ENCODE measurements at places on chromosomes 5 and 9.

DNA sequence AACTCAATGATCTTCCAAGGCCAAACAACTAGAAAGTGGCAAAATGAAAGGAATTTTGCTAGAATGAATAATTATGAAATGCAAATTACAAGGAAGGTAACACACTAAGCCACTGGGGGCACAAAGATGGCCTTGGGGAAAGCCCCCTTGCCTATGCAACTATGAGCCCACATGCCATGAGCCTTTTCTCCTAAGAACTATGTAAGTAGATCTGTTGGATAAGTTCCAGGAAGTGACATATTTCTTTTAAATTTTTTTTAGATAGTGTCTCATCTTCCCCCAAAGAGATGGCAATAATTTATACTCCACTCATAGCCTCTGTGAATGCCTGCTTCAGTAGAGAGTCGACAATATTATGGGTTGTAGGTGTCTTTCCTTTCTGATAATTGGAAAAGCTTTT is 257.8 kb downstream of the AUH start:
- no peak for DNase-seq

DNA sequence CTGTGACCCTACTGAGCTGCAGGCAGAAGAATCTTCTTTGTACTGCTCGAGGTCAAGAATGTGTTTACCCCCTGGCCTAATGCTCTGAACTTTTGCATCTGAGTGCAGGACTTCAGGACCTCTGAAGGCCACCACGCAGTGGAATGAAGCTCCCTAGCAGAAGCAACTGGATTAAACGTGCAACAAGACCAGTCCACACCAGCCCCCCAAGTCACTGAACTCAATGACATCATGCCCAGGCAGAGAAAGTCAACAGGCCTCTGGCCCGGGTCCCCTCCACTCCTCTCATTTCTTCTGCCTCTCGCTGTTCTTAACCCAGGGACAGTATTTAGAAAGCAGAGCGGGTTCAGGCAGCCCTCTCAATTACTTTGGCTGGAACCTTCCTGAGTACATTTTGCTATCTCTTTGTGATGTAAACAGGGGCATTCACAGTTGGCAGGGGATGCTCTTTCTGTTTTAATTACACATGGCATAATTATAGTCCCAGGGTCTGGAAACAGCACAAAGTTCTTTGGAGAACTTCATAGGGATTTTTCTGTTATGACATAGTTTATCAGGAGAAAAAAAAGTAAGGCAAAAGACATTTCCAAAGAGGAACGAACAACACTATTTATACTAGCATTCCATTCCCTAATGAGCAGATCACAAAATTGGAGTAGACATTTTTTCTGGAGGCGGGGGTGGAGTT is 108.2 kb upstream of the SPATA31D4 start:
- DNase-seq: no peak

GRCh38 chr5:168747987-168748777 is 169.0 kb upstream of the PANK3 start:
- no peak for DNase-seq

DNA sequence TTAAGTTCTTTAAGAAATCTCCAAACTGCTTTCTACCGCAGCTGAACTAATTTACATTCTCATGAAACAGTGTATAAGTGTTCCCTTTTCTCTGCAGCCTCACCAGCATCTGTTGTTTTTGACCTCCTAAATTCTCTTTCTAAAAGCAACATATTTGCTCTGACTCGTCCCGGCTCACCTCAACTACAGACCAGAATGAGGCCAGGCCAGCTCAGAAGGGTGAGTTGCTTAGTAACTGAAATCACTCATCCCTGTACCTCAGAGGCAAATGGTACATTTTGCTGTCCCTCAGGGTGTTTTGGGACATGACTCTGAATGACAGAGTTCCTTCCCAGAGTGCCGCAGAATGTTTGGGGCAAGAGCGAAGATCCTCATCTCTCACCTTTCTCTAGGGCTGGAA is 127.5 kb downstream of the FRMD3 start:
- no peak for DNase-seq

DNA sequence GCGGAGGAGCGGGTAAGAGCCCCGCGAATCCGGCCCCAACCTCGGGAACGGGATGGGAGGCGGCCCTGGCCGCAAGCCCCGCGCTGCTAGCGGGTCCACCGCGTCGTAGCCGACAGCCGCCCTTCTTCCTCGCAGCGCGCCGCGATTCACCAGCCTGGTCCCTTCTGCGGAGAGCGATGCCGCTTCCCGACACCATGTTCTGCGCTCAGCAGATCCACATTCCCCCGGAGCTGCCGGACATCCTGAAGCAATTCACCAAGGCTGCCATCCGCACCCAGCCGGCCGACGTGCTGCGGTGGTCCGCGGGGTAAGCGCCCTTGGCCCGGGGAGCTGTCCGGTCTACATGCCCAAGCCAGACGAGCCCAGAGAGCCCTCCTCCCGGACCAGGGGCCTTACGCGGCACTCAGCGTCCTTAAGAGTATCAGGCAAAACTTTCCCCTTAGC is 335 bp downstream of the ROPN1L start:
- DNase-seq: no peak

- DNase-seq: no peak
These were observed 204.4 kb downstream of the GLIS3 start for GRCh38 chr9:4095484-4095883.

DNA sequence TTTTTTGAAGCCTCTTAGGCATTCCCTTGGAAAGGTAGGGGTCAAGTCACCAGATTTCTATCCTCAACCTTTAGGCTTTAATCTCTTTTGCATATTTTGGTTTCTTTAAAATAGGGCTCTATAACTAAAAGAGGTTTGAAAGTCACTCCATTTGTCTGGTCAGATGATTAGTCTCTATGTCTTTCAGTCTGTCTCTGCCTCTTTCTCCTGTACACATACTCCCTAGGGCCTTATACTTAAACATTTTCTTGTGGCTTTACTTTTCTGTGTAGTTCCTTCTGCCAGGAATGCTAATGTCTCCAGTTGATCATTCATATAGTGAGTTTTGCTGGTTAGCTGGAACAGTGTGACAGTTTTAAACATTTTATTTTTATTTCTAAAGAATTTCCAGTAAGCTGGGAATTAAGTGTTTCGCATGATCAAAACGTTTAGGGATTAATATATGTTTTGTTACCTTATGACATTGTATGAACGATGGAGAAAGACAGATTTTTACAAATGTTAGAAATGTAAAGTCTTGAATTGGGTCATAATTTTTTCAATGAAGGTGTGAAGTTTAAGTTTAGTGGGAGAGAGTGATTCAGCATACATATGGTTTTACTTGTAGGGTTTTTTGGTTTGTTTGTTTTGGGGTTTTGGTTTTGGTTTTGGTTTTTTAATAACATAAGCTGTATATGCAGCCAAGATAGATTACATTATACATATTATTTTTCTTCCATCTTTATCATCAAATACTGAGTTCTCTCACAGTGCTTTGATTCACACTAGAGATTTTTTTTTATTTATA is 90.6 kb downstream of the ZCCHC7 start:
- DNase-seq: no peak

- DNase-seq: no peak
These were observed 26.4 kb upstream of the F2R start for GRCh38 chr5:76689321-76690036.

DNA sequence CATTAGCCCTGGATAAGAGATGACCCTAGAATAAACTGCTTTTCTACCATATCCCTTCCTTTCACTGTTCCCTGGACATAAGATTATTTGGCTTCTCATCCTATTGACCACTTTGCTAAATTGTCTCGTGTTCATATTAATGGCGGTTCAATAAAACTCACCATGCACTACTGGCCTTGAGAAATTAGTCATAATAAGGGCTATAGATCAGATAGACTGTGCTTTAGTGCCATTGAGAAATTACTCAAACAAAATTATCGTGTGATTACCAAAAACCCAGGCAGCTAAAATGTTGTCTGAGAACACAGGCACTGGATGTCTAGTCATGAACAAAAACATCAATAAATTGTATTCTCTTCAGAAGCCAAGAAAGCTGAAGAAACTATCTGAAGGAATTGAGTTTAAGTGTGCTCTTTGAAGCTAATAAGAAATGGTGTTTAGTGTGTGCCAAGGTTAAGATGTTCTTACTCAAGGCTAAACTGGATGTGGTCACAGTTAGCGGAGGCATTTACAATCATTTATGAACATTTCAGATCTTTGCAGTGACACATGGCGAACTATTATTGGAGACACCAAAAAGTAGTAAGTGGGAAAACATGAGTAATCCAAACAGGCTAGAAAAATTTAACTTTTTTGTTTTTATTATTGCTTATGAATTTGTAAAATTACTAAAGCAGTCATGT is 460.4 kb upstream of the RORB start:
- no peak for DNase-seq

DNA sequence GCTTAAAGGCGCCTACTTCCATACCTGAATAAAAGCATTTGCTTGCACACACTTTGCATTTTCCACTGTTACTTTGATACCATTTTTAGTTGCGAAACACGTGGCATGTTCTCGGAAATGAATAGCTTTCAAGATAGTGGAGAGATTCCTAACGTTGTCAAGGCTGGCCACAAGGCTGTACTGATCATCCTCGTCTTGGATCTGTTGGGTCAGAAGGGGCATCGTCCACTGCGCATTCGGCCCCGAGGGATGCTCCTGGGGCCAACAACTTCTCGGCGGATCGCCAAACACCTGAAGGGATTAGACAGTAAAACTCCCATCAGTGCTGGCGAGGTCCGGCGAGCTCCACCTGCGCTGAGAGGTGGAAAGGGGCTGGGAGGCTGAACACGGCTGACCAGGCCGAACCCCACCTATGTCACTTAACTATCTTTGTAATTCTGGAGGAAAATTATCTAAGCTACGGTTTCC is 599 bp downstream of the RAD1 start:
- no peak for DNase-seq

GRCh38 chr5:65326922-65327321 is 154.8 kb downstream of the ADAMTS6 start:
- no peak for DNase-seq

- DNase-seq: no peak
These were observed 3.3 kb downstream of the ZNF608 start for GRCh38 chr5:124742983-124743601.

- DNase-seq: no peak
These were observed 25.5 kb downstream of the MEGF9 start for GRCh38 chr9:120688758-120689157.

DNA sequence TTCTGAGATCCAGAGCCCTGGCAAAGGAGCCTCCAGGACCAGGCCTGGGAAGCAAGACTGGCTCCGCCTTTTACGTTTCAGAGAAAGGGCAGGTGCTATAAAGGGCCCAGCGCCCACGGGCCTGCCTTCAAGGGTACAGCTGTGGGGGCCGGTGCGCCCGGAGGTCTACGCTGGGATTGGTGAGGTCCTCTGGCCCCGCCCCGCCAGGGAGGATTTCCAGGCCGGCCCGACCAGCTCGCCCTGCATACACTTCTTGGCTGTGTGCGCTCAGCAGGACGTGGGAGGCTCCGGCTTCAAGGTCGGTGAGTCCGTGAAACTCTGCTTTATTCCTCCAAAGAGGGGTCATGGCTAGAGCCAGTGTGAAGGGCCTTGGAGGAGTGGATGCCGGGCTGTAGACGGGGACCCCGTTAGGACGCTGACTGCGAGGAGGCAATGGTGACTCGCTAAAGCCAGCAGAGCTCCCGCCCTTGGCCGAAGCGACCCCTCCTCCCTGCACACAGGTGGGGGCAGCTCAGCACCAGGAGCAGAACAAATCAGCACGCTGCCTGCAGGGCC is at the start of gene CKMT2:
Gene CKMT2 (plus strand): TSS at position 243 of the 555 bp plus-strand sequence. CDS start 17,811 bp downstream, outside the sequence.
- DNase-seq: no peak

- DNase-seq: no peak
These were observed 8.0 kb downstream of the CLPTM1L start for GRCh38 chr5:1336749-1337488.

GRCh38 chr9:12882430-12882829 is 107.6 kb downstream of the LURAP1L start:
- no peak for DNase-seq

DNA sequence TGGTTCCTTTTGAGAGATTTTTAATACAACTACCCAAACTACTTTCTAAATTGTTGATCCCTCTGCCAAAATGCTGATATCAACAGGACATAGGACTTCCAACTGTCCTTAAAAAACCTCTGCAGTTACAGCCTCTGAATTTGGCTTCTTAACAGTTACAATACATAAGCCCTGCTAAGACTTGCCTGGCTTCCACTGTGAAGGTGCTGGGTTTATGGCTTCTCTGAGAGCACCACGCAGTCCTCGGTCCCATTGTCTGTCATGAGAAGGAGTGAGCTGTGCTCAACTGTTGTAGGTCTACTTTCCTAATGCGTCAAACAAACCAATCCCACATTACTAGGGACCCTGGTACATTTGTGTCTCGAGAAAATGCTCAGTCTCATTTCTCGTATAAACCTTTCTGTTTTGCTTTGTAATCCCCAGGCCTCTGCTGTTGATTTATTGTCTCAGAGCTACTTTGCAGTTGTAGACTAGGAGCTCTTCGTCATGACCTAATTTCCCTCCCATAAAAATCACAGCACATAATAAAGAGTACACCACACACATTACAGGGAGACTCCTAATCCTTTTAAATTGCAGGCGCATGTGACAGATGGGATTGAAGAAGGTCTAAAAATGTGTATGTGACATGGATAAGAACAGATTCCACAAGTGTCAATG is 274.9 kb downstream of the NR3C1 start:
- DNase-seq: no peak

GRCh38 chr5:165783024-165783423 is 2277.6 kb downstream of the MAT2B start:
- no peak for DNase-seq

DNA sequence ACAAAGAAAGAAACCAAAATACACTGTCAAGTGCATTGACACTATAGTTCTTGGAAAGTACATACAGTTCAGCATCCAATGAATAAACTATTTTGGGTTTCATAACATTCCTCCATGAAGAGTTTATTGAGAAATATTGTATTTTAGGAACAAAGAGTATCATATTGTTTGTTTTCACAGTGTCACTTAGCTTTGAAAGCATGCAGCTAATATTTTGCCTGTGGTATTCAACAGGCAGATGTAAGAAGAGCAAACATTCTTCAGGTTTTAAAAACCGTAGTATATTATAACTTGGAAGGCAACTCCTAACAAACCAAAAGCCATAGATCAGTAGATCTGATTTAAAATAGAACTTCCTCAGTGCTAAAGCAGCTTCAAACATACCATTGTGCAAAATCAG is 4.5 kb downstream of the PRELID2 start:
- DNase-seq: no peak
